ENCODE measurements at places on chromosomes 7 and 10.

DNA sequence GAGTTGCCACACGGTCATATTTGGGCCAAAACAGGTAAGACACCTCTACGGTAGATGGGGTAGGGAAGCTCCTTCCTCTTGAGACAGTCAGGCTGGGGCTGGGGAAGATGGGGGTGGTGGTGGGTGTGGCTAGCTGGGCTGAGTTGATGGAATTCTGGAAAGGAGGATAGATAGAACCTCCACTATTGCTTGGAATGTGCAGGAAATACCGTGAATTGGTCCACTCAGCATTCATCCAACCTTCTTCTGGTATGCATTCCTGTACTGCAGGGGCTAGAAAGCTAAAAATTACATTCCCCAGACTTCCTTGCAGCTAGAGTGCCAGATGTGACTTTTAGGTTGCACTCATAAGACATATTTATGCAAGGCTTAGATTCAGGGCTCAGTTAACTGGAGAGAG, 24.8 kb downstream of the TLX1 start:
- DNase-seq: no peak

DNA sequence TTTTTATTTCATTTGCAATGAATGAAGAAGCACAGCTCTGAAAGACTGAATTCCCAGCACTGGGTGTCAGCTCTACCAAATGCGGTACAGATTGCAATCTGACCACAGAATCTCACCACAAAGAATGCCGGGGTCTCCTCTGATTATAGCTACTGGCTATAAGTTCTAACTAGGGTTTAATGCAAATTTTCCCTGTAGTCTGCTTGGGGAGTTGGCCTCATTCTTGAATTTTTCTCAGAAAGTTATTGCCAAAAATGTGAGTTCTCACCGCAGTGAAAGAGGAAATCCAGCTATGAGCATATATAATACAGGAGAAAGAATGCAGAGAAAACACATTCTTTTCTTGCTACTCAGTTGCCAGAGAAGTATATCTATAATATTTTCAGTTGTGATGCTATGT, 1255.7 kb upstream of the LRRTM3 start:
- no peak for DNase-seq

- no peak for DNase-seq
Measured at GRCh38 chr7:140734096-140734495, 37.6 kb downstream of the NDUFB2 start.

GRCh38 chr10:123250640-123251039, 96.4 kb downstream of the BUB3 start:
- no peak for DNase-seq

DNA sequence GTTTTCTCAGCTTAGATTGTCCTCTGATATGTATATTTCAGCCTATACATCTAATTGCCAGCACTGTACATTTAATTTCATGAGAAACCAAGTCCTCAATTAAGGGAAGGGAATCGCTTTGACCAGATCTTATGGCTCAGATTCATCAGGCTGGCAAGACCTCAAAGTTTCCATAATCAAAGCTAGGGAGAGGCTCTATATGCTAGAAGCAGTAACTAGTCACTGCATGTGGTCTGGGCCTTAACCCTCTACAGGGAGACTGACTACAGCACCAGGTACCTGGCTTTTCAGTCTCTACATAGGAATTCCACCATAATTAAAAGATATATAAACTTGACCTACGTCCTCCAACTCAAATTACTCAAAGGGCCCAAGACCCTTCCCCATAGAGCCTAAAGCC, 97.4 kb upstream of the JAZF1 start:
- no peak for DNase-seq

DNA sequence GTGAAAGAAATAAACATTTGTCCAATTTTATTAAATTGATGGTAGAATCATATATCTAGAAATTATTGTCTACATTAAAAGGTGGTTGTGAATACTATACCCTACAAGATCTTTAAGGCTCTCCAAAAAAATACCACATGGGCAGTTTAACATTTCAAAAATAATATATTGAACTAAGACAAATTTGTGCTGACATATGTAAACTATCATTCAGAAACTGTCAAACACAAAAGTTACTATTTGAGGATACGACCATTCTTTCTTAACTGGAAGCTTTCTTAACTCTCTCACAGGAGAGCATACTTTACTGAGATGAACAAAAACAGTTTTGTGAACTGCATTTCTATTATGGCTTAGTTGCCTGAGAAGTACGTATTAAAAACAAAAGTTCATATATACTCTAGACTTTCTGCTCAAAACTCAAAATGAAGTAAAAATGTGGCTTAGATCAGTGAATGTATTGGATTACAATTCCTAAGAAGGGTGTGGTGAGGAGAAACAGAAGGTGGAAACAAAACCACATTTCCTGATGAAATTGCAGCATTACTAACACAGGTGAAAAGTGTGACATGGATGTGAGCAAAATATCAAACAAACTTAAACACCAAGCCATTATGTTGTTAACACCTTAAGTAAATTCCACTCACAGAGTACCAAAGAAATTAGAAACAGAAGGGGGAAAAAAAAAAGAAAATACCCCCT, 138.5 kb downstream of the SEMA3A start:
- no peak for DNase-seq

- DNase-seq: no peak
Measured at GRCh38 chr10:33487014-33487776, 152.7 kb upstream of the NRP1 start.

GRCh38 chr10:20287586-20287985, 471.4 kb downstream of the PLXDC2 start:
- DNase-seq: no peak

DNA sequence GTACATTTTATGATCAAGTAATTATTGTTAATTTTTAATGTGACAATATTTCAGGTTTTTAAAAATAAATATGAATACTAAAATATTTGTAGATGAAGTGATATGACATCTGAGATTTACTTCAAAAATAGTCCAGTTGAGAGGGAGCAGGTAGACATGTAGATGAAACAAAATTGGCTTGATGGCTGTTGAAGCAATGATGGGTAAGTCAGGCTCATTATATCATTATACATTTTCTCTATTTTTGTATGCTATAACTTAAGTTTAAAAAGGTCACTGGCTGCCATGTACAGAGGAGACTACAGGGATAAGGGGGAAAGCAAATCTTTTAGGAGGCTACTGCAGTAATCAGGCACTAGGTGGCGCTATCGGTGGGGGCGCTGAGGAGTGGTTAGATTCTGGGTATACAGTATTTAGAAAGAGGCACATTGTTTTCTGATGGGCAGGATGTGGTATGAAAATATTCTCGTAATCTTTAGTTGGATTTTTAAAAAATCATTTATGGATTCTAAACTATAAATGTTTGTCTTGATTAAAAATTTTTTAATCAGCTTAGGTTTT, 189.8 kb upstream of the IMMP2L start:
- DNase-seq: peak; percentile 20

GRCh38 chr7:19062216-19062615, 55.2 kb downstream of the TWIST1 start:
- DNase-seq: no peak

DNA sequence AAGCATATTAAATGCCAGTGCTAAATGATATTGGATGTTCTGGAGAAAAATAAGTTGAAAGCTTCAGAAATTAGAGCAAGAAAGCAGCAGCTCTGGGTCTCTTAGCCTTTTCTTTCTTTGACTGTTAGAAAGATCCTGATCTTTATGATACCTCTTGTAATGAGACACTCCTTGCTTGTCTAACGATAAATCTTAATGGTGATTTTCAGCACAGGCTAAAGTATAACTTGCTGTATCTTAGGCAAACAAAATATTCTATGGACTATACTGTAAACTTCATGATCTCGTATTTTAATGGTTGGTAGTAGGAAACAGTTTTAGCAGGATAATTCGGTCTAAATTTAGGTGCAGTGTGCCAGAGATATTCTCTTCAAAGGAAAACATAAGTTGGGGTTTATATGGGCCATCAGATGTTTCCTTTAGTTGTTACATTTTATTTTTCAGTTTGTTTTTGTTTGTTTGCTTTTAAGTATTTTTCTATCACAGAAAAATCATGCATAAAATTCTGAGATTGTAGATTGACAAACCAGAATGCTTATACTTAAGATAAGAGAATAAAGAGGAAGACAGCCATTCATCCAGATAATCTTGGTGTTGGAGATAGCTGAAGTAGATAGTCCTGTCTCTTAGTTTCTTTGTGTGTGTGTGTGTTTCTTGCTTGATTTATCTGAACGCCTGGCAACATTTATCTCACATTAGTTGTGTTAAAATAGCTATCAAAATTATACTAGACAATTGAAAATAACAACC, 4.7 kb downstream of the CASD1 start:
- no peak for DNase-seq

GRCh38 chr7:121237601-121238000, 91.2 kb upstream of the WNT16 start:
- DNase-seq: no peak

- no peak for DNase-seq
Measured at GRCh38 chr7:36185092-36185491, 32.0 kb downstream of the EEPD1 start.

- DNase-seq: no peak
Measured at GRCh38 chr10:45180946-45181875, 134.2 kb downstream of the OR13A1 start.

DNA sequence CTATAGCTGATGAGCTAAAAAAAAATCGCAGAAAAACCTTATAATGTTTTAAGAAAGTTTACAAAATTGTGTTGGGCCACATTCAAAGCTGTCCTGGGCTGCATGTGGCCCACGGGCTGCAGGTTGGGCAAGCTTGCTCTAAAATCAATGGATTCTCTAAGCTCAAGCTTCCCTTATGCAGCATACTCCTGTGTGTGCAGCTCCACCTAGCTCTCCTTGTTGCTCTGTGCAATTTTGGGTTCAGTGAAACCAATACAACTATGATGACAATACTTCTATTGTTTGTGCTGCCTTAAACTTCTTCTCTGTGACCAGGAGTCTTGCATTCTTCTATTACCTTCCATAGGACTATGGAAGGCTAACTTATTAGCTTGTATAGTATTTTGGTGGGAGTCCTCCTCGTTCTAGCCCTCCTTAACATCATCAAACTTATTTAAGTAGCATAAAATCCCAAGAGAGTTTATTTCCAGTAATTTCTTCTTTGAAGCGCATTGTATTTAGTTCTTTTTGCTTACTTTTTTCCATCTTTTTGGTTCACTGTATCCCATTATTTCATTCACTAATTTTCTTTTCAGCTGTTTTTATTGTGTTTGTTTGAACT, 170.9 kb upstream of the SMIM30 start:
- DNase-seq: no peak

DNA sequence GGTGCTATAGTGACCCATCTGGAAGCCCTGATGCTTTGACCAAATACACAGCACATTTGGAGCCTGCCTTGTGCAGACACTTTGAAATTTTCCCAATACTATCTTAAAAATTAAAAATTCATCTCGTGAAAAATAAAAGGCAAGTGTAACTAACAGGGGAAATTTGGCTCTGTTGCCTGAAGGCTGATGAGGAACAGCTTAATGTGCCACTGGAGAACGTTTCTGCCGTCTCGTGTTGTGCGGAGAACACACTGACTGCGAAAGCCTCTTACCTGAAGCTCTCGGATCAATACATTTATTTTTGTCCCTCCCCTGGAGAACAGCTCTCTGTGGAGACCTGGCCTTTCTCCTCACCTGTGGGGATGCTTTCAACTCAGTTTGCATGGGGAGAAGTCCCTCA, 77.2 kb upstream of the CHST15 start:
- no peak for DNase-seq

DNA sequence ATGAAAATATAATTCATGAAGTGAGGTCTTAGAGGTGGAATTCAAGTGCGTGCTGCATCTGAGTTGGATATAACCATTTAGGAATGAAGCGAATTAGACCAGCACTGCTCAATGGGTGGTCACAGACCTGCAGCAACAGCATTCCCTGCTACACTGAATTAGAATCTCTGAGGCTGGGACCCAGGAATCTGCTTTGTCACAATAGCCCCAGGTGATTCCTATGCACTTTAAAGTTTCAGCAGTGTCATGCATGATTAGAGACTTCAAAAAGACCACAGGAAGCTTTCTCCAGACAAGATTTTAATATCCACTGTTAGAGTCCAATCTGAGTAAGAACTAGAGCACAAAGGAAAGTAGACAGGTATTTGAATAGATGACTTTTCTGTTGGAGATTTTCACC, 352.8 kb upstream of the VSTM2A start:
- no peak for DNase-seq

DNA sequence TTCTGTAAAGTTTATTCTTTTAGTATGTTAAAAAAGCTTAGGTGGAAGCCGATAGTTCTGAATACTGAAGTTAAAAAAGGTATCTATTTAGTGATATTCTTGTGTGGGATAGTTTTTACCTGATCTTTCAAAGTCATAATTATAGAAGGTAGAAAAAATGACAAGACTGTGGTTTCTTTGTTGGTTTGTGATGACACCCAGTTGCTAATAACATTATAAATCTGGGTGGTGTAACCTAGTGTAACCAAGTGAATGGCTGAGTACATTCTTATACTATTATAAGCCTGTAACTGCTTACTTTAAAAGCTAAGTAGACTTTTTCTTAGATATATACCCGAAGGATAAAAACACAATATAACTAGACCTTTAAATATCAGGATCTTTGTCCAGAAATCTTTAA, 2.3 kb downstream of the CDK13 start:
- DNase-seq: no peak

DNA sequence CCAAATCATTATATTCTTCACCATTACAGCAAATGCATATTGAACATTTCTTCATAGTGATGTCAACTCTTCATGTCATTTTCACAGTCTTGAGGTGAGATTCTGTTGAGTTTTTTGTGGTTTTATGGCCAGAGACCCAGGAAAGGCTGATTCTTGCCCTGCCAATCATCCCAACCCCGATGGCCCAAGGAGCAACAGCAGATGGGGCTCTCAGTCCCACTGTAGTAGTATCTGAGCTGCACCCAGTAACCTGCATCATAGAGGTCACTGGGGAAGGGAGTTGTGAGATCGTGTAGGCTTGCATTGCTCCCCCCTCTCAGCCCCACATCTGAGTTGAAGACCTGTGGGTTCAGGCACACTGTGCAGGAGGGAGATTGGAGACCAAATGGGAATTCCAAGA, 26.7 kb downstream of the ZSCAN25 start:
- no peak for DNase-seq

DNA sequence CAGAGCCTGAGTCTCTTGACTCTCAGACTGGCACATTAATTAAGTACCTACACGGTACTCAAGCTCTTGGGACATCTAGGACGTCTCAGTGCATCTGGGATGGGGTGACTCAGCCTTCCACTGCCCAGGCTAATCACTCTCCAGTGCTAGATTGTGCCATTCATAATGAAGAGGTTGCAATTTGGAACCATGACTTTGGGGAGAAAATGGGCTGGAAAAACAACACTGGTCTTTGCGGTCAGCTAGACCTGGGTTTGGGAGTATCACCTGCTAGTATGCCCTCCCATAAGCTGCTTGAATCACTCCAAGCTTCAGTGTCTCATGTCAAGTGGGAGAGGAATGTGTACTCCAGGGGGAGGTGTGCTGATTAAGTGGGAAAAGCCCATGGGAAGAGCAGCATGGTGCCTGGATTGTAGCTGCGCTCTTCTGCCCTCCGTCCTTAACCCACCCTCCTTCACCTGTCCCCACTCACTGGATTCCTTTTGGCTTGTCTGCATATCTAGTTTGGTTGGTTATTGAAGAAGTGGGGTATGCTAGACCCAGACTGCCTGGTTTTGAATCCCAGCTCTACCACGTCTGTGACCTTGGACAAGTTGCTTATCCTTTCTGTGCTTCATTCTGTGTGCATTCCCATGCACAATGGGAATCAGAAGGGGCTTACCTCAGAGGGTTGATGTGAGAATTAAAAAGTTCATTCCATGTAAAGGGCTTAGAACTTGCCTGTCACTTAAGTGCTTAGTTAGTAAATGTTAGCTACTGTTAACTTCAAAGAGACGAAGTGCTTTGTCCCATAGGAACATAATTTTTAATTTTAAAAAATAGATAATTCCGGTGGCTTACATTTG, 3.8 kb downstream of the NFE2L3 start:
- no peak for DNase-seq

- DNase-seq: no peak
Measured at GRCh38 chr7:102264367-102264891, 22.2 kb upstream of the SH2B2 start.
